Stimulated activated CD4-positive, alpha-beta T cell treated with anti-CD3 and anti-CD28 coated beads, Interleukin-12 subunit alpha, Interleukin-12 subunit beta, amount 100 ng/mL, for 48 hours (primary cell): ENCODE measurements at places on chromosomes 3 and 15.

- DNase-seq, result no peak
Measured at GRCh38 chr3:194369522-194370279, at the start of gene LRRC15. LRRC15 (minus strand) TSS chr3:194369743; CDS start chr3:194361043, 8,700 bp downstream.

- DNase-seq, result no peak
Measured at GRCh38 chr15:96337365-96338023, 7.0 kb downstream of the NR2F2 start.

- no peak for DNase-seq
Measured at GRCh38 chr15:70269991-70270751, 172.5 kb upstream of the TLE3 start.

DNA sequence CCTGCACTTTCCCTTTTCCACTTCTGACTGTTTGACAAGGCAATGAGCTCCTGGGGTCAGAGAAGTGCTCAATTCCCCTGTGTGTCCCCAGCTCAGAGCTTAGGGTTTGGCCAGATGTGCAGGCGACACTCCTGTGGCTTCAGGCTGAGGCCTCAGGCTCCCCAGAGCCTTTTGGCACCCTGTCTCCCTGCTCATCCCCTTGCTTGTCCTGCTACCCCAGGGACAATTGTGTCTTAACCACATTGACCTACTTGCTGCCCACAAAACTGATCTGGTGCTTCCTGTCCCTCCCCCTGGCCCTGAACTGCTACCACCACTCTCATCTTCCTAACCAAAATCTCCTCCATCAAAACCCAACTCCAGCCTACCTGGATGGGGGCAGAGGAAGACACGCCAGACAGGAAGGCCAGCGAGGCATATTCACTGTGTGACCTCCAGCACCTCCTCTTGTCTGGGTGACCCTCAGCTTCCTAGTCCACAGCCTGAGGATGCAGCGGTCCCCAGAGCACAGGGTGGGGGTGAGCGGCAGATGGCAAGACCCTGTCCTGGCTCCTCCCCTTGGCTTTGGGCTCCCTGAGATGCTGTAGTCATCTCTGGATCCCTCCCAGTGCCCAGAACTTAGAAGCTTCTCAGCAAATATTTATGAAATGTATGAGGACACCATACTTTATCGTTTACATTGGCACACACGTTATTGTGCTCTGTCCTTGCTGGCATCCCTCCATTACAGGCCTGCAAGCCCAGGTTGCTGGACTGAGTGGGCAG, 98.9 kb upstream of the SLC6A6 start:
- no peak for DNase-seq

- DNase-seq, result no peak
Measured at GRCh38 chr3:108471426-108471825, 39.0 kb downstream of the MYH15 start.
